Right cardiac atrium (tissue), 5 donors: ENCODE measurements at places on chromosomes 5 and 9. TPM values are rescaled to one million over a fixed set of nuclear protein-coding genes. Genes with fewer than 3 reads are reported as not detected.

The OTP gene
- polyA plus RNA-seq: not detected

The ZDHHC11B gene
- 6.6 TPM for polyA plus RNA-seq

The UNC13B gene
- polyA plus RNA-seq: 8.8 TPM

The NMUR2 gene
- 0.09 TPM for polyA plus RNA-seq

The PKN3 gene
- 6.5 TPM for polyA plus RNA-seq

The TRIM36 gene
- polyA plus RNA-seq: 0.07 TPM

The PCDHA12 gene
- 0.02 TPM for polyA plus RNA-seq

The ATG10 gene
- polyA plus RNA-seq: 5.3 TPM

The DBH gene
- 0.05 TPM for polyA plus RNA-seq

The PAEP gene
- polyA plus RNA-seq: not detected

The TMEM174 gene
- not detected for polyA plus RNA-seq

The IFNK gene
- not detected for polyA plus RNA-seq

The UBE2QL1 gene
- 9.3 TPM for polyA plus RNA-seq

The ARHGEF37 gene
- 10.4 TPM for polyA plus RNA-seq

The SPATA31A3 gene
- polyA plus RNA-seq: not detected

The KCNV2 gene
- polyA plus RNA-seq: not detected

The FOXD4L5 gene
- not detected for polyA plus RNA-seq
